Pulmonary artery endothelial cell (primary cell): ENCODE measurements at places on chromosomes 6 and 20.

GRCh38 chr6:36636687-36637418, 41.7 kb upstream of the CDKN1A start:
- no peak for DNase-seq

DNA sequence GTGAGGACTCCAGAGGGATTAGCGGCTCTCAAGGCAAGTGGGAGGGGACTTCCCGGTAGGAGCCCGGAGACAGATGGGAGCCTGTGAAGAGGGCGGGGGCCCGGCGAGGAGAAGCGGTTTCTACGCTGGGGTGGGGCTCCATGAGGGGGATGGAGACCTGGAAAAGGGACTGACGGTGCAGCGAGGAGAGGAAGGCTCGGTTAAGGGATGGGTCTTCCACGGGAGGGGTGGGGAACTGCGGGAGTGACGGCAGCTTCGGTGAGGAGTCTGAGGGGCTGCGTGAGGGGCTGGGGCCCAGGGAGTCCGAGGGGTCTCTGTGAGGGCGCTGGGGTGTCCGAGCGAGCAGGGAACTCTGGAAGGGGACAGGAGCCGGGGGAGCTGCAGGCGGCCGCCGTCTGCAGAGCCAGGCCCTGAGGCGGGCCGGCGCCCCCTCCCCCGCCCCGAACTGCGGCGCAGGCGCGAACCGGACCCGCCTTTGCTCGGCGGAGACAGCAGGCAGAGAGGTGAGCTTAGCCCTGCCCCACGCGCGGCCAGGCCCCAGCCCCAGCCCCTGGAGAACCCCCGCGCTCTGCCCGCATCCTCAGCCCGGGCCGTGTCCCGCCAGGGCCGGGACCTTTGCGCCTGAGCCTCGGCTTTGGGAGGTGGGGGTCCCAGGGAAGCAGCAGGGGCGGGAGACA, at the start of gene NRSN2:
TSS of gene NRSN2 (plus strand) at position 472 of the 677 bp plus-strand sequence. CDS start 2,533 bp downstream, outside the sequence.
- no peak for DNase-seq

DNA sequence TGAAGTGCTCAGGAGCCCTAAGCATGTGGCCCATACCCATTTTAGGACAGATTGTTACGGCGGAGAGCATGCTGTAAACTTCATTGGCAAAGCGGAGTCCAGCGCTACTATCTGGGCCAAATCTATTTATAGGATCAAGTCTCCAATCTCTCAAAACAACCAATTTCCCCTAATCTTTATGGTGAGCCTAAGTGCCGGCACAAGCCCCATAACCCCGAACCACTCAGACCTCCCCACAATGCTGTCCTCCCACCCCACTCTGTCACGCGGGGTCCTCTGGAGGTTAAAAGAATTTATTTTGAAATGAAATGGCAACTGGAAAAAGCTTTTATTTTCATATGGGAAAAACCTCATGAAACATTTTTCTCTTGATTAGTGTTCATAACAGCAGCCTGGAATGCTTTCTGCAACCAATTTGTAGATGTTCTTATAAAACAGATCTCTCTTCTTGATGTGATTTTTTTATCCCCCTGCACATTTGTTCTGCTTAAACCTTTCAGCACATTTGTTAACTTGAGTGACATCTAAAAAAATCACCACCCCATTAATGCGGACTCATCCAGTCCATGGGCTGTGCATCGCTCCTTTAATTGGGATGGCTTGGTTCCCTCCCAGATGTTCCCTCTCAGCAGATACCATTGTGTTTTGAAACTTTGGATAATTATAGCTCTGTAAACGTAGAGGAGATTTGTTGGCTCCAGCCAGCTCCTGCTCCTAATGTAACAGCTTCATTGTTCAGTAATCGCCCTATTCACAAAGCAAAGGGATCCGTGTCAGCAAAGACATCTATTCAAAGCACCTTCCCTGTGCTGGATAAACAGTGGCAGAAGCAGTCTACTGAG, 323.6 kb downstream of the CD83 start:
- no peak for DNase-seq

GRCh38 chr20:10984913-10985312, 311.1 kb upstream of the JAG1 start:
- DNase-seq = no peak

- DNase-seq = no peak
These were observed 6.4 kb upstream of the CST3 start for GRCh38 chr20:23644164-23644563.
